Activated CD4-positive, alpha-beta T cell treated with anti-CD3 and anti-CD28 coated beads, Interleukin-2, amount 50 U/mL, for 24 hours (primary cell): ENCODE measurements at places on chromosomes 3 and 15.

- no peak for DNase-seq
These were observed 2.7 kb downstream of the IMPDH2 start for GRCh38 chr3:49026536-49026935.

DNA sequence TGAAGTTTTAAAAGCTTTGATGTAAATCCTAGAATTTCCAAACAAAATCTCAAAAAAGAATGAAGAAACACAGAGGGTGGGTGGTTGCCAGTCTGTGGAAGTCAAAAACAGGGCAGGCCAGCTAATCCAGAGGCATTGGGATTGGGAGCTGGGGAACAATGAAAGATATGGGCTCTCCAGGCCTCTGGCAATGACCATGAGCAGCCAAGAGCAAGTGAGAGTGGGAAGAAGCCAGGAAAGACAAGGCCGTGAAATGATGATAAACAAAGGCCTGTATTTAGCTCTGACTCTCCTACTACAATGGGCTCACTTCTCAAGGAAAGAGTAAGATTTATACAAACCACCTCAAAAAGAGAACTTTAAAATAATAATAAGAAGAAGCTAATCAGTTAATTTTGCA is 248.5 kb downstream of the ZMAT3 start:
- no peak for DNase-seq

- DNase-seq: no peak
These were observed 14.6 kb upstream of the IL17RD start for GRCh38 chr3:57179580-57180410.

GRCh38 chr15:94196531-94196930 is 34.8 kb upstream of the MCTP2 start:
- no peak for DNase-seq

DNA sequence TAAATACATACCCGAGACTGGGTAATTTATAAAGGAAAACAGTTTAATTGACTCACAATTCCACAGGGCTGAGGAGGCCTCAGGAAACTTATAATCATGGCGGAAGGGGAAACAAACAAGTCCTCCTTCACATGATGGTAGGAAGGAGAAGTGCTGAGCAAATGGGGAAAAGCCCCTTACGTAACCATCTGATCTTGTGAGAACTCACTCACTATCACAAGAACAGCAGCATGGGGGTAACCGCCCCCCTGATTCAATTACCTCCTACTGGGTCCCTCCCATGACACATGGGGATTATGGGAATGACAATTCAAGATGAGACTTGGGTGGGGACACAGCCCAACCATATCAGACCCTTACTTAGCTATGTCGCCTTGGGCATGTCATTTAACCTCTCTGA is 27.7 kb downstream of the SCG3 start:
- no peak for DNase-seq

- DNase-seq: no peak
These were observed 54.4 kb upstream of the KIF23 start for GRCh38 chr15:69359722-69360121.

- no peak for DNase-seq
These were observed 8.5 kb downstream of the SNRPA1 start for GRCh38 chr15:101286471-101287114.

DNA sequence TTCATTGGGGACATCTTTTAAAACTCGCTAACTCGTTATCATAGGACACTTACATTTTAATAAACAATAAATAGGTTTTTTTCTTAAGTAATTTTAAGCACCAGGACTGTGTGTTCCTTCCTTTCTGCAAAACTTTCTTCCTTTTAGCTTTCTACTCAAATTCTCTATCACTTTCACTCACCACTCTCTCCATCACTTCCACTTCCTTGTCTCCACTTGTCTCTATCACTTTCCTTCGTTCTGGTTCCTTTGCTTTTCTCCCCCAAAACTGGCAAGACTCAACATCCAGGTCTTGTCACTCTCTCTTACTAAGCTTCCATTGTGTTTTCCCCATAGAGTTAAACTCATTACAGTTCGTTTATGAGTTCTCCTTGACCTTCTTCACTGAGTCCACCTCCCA is 99.0 kb downstream of the ZPLD1 start:
- DNase-seq: no peak

DNA sequence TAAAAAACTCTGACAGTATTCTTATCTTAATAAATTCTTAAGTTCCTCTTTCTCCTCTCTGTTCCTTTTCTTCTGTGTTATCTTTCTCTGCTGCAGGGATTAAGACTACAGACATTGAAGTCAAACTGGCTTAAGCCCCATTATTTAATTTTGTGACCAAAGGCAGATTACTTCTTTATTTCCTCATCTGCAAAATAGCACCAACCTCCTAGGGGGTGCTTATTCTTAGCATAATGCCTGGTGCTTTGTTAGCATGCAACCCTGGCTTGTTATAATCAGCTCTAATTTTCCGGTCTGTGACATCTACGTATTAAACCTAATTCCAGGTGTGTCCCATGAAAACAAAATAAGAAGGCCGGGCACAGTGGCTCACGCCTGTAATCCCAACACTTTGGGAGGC is 23.8 kb downstream of the SEMA6D start:
- DNase-seq: no peak

GRCh38 chr3:126180477-126181397 is at the start of gene ALDH1L1:
Gene ALDH1L1, minus strand, starts transcription at chr3:126180586. Its CDS starts 19,607 bp downstream, at chr3:126160979.
- DNase-seq: no peak

- no peak for DNase-seq
These were observed 1.7 kb upstream of the TLR9 start for GRCh38 chr3:52227117-52227516.

DNA sequence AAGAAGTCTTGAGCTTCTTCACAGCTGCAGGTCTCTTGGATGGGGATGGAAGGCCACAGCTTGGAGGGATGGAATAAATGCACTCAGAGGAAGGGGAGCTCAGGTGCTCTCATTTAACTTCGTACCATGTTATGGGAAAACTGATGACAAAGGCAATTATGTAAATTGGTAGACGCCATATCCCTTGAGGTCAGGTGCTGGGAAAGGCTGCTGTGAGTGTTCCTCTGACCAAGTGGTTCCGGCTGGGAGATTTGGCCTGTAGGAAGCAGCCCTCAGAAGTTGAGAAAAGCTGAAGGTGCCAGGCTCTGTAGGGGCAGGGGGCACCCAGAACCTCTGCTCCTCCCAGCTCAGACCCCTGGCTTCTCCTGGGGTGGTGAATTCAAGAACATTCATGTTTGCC is 47.1 kb downstream of the FAH start:
- DNase-seq: no peak
